ENCODE measurements at places on chromosomes 7 and 10.

DNA sequence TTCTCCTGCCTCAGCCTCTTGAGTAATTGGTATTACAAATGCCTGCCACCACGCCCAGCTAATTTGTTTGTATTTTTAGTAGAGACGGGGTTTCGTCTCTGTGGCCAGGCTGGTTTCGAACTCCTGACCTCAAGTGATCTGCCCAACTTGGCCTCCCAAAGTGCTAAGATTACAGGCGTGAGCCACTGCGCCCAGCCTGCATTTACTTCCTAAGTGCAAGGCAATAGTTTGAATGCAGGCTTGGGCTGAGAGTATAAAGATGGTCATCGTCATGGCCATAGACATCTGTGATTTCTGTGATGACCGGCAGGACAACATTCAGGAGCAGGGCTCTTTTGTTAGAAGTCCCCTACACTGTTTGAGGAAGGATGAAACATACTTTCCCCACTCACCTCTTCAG, 393.9 kb upstream of the SHH start:
- no peak for DNase-seq

DNA sequence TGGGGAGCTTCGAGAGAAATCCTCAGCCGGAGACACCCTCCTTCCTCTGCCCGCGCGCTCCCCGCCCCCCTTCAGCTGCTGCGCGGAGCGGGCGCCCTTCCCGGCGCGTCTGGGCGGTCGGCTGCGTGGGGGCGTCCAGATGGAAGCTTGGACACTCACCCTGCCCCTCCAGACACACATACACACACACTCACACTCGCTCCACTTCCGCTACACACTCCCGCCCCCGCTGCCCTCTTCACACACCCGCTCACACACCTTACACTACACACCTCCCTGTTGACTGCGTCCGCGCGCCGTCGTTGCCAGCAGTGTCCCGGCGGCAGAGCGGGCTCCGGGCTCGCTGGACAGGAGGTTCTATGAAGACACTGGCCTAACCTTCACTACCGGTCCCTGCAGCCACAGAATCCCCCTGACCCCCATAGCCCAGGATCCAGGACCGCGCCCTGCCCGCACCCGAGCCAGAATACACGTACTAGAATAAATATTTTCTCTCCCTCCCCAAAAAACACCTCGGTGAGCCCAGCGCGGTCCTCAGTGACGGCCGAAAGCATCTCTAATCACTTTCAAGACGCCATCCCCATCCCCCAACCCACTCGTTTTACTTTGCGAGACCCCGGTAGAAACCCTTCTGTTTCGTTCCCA, 1.1 kb upstream of the EGR2 start:
- DNase-seq: no peak

DNA sequence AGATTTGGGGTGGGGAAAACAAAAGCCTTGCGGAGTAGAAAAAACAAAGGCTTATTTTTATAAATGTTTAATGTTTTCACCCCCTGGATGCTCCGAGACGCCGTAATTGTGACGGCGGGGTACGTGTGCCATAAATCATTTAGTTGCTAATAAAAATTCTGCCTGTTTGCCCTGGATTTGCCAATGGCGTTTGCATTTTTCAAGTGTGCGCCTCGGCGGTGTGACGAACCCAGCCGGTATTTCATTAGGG, 2.5 kb upstream of the TNRC18 start:
- DNase-seq: no peak

DNA sequence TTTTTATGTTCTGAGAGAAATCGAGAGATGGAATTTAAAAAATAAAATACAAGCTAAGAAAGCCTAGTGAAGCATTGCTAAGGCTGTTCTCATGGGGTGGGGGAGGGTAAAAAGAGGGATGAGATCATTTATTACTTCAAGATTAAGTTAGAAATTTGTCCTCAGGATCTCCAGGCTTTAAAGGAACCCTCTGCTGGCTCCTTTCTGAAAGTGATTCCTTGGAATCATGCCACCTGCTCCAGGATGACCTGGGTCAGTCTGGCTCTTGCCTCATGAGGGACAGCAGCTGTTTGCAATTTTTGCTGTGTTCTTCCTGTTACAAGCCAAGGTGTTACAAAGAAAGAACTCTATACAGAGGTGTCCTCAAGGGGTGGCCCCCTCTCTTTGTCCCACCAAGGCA, 69.8 kb downstream of the CDK1 start:
- DNase-seq: no peak

GRCh38 chr7:78111386-78111785, 312.8 kb downstream of the PHTF2 start:
- DNase-seq: no peak

GRCh38 chr7:93359520-93360198, 127.5 kb downstream of the VPS50 start:
- DNase-seq: no peak

DNA sequence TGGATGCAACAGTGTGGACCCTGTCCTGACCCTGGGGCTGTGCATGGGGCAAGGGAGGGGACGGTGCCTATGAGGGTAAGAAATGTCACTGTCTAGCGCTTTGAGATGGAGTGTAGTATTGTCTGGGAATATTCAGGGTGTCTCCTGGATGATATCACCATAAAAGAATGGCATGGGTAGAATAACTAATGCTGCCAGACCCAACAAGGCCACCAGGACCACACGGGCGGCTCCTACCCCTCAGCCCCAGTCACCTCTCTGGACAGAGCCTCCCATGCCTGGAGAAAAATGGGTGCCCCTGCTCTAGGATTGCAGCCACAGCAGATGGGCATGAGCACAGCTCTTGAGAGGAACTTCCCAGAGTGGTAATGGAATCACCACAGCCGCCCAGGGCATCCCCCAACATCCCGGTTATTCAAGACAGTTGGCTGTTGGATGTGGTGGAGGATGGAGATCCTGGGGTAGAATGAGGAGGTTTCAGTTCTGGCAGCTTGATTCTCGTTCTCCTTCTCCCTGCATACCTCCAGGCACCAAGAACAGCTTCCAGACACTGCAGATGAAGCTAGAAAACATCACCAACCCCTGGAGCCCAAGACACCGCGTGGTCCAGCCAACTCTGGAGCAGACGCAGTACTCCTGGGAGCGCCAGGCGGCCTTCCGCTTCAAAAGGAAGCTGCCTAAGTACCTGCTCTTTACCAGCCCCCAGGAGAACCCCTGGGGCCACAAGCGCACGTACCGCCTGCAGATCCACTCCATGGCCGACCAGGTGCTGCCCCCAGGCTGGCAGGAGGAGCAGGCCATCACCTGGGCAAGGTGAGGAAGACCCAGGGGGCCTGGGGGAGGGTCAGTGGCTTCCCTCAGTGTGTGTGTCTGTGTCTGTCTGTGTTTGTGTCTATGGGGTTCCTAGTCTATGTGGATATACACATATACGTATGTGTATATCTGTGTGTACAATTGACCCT, 6.2 kb downstream of the AOC1 start:
- no peak for DNase-seq

DNA sequence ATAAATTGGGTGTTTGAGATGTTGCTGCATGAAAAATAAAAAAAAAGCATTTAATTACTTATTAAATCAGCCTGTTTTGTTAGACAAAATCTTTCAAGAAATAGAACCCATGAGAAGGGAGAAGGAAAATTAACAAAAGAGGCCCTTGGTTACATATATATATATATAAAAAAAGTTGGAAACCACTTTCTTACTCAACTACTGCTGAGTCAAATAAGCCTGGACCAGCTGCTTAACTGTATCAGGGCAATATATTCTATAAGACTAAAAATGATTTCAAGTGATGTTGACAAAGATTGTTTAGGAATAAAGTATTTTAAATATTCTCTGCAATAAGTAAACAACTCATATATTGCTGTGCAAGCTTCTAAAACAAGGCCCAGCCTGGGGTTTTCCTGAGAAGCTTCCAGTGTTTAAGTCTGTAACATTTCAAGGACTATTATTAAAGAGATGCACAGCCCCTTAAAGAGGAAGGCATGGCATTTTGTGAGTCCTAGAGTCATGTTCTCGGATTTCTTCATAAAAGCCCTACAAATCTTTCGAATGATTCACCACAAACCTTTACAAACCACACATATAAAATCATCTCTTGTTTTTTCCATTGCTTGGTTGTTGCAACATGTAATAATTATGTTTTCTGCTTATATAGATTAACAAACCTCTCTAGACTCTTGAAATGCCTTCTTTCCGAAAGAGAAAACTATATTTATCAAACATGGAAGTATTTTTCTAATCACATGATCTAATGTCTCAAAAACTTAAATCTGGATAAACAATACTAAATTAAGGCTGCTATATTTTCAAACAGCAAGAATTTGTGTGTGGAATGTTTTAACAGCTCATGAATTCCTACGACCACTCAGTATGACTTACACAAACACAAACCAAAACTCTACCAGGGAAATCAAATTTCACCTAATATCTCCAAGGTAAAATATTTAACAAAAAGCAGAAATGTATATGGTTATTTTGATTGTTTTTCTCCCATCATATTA, 14.3 kb downstream of the JAZF1 start:
- no peak for DNase-seq

- no peak for DNase-seq
Measured at GRCh38 chr7:25989140-25989705, 162.8 kb upstream of the NFE2L3 start.

DNA sequence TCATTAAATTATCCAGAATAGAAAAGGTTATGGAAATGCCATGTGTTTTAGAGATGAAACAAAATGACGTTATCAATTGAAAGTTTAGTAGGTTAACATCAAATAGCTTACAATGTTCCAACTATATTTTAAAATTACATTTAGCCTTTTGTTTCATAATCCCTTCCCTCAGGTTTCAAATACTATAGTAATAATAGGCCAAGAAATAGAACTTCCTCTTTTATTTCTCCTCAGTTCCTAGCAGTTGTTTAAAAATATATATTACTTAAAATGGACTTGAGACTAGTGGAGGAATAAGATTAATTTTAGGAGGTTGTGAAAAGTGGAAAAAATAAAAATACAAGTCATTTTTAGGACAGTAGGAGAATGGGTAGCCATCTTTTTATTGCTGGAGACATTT, 16.4 kb upstream of the PDSS1 start:
- DNase-seq: no peak

- DNase-seq: no peak
Measured at GRCh38 chr7:84811362-84811761, 375.5 kb downstream of the SEMA3D start.

DNA sequence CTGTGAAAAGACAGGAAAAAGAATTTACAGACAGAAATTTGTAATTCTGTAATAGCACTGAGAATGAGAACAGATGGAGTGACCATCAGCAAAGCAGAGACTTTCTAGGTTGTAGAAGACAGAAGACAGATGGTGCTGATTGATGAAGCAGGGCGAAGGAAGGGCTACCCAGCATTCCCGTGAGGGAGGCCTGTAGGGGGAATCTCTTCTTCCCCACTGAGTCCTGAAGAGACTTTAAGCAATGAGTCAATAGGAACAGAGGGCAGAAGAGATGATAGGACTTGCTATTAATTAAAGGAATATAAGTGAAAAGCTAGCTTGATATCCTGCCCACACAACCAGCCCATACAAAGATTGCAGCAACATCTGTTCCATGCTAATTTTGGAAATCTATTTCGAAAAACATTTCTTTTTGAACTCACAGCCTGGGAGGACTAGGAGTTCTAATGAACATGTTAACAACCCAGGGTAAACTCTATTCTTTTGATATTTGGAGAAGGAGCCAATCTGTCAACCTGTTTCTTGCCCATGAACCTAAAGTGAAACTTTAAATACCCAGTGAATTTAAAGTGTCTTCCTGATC, 44.1 kb downstream of the RALA start:
- DNase-seq: no peak

- DNase-seq: no peak
Measured at GRCh38 chr7:44377681-44378421, 52.5 kb upstream of the CAMK2B start.

GRCh38 chr10:59585046-59585700, 124.5 kb downstream of the SLC16A9 start:
- no peak for DNase-seq

DNA sequence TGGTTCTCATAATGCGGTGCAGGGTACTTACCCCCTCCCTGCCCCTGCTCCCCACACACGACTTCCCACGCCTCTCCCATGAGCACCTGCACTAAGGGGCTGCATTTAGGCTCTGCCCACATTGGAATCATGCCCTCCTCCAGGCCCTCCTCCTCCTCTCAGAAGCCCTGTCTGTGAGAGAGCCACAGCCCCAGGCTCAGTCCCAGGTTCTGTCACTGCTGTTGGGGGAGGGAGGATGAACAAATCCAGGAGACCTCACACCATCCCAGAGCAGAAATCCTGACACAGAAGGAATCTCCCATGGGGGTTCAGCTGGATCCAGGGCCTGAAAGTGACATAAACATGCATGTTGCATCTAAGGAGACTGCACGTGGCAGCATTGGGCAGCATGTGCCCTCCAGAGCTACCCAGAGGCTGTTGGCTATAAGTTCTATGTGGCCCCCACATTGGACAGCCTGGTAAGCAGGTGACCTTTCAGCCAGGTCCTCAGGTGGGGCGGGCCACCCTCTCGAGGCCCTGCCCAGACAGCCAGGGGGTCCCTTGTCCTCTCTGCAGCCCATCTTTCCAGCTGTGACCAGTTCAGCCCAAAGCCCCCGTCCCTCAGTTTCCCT, 1.6 kb upstream of the PILRA start:
- no peak for DNase-seq

- no peak for DNase-seq
Measured at GRCh38 chr7:123637203-123637602, 18.5 kb upstream of the LMOD2 start.

DNA sequence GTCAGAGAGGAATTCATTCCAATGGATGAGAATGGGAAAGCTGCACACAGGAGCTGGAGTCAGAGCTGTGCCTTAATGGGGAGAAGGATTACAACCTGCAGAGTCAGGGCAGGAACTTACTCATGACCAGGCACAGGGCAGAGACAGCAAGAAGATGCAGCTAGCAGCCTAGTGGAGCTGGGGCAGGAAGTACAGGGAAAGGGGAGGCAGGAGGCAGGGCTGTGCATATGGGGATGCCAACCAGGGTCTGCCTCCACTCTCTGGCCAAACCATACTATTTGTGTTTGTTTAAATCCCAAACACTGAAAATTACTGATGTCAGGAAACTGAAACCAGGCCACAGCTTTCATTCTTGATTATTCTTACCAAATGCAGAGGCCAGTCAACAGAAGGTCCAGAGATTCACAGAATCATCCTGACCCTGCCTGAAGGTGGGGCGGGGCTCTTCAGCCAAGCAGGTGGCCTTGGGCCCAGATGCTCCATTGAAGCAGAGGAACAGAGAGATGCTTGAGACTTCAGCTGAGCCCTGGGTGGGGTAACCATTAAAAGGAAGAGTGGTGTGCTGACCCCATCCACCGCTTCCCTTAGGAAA, 461.9 kb downstream of the KCNMA1 start:
- no peak for DNase-seq

DNA sequence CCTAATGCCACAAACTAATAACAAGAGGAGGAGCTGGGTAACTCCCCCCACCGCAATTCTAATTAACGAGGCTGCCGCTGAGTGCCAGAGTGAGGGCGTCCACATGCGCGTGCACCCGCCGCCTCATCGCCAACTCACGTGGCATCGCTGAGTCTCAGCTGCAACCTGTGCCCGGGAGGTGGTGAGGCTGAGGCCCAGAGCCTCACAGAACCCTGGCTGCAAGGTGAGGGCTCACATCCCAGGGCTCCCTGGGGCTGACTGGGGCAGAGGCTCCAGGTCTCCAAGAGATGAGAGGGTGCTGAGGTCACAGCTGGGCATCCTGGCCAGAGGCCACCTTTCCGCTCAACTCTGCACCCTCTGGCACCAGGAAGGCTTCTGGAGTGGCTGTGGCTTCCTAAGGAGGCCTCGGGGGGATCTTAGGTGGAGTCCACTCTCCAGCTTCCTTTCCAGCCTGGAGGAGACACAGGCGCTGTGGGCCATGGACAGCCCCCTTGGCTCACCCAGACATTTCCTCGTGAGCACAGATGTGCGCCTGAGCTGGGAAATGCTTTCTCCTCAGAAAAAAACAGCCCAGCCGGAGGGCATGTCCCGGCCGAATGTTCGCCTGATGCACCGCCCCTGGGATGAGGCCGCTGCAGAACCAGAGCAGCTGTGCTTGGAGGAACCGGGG, 242.6 kb downstream of the MAD1L1 start:
- no peak for DNase-seq

Measured in activated T-helper 1 cell treated with anti-CD3 and anti-CD28 coated beads, Interleukin-2, amount 50 U/mL, for 16 hours (primary cell).